GM04503 (cell line): ENCODE measurements at places on chromosomes 4 and X.

GRCh38 chr4:33052241-33052640 is 2332.1 kb downstream of the PCDH7 start:
- DNase-seq: no peak

DNA sequence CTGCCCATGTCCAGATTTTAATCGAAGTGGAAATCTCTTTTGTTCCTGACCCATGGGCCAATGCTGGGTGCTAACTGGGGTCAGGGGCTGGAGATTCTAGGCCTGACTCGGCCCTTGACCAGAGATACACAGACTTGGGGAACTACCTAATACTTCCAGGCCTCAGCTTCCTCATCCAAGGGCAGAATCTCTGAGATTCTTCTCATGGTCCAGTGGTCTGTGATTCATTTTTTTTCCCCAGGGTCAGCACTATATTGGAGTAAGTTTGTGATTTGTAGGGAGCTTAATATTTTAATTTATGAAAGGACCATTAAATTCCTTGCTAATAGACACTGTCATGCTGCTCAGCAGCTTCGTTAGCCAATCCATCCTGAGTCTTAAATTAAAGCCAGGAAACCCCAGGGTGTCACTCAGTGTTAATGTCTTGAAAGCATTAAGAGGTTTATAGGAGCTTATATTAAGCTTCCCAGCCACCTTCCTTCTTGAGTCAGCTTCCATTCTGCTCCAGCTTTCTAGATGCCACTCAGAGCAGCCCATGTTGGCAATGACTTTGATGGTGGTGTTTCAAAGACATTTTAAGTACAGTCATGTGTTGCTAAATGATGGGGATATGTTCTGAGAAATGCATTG is 27.0 kb upstream of the PROM1 start:
- no peak for DNase-seq

- no peak for DNase-seq
These were observed 32.1 kb upstream of the BEND2 start for GRCh38 chrX:18252644-18253359.

DNA sequence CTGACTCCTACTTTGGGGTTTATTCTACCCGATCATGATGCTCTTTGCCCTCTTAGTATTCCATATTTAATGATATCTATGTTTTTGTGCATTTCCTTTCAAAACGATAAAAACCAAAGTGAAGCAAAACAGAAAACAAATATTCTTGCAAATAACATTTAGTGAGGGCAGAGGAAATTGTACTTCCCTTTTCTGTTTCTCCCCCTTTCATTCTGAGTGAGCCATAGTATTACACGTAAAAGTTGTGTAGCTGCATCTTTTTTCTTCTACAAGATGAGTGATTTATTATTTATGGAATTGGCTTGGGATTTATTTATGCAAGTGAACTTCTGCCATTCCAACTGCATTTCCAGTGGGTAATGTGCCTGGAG is 109.9 kb downstream of the AFF2 start:
- no peak for DNase-seq

GRCh38 chr4:185339941-185340340 is 55.8 kb downstream of the LRP2BP start:
- DNase-seq: no peak

DNA sequence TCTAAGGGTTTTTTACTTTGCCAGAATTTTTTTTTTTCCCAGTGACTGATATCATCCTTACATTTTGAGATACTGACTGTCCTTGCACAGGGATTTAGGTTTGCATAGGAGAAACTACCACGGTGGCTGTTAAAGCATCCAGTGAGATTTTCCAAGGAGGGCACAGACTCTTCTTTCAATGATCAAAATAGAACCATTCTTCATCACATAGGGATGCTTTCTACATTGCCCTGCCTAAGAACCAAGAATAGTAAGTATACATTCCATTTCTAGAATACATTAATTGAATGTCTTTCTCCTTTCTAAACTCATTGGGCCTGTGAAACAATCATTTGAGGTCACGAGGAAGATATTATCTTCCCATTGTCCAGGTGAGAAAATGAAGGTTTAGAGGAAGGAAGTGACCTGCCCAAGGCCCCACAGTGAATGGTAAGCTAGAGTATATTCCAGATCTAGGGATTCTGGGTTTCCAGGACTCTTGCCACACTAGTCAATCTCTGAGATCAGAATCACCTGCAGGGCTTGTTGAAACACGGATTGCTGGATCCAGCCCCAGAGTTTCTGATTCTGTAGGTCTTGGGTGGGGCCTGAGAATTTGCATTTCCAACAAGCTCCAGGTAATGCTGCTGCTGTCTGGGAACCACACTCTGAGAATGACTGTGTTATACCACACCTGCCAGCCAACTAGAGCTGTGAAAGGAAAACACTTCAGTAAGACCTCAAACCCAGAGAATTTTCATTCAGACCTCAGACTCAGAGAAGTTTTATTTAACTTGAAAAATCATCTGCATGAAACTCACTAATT is 17.7 kb upstream of the TMEM154 start:
- DNase-seq: no peak

DNA sequence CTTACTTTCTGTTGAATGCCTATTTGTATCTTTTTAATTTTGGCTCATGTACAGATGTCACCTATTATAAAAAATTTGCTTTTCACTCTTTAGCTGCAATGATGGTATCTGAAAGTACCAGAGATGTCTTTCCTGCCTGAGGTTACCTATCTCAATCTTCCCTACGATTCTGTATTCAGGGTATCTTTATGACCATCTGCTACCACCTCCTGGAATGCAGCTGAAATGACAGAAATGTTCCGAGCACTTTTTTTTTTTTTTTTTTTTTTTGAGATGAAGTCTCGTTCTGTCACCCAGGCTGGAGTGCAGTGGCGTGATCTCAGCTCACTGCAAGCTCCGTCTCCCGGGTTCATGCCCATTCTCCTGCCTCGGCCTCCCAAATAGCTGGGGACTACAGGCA is 136.4 kb downstream of the REPS2 start:
- DNase-seq: no peak

- no peak for DNase-seq
These were observed 180.7 kb downstream of the GUCY2F start for GRCh38 chrX:109301177-109301576.

- no peak for DNase-seq
These were observed 184.1 kb downstream of the MID1IP1 start for GRCh38 chrX:38985375-38985774.

GRCh38 chrX:40057405-40057804 is 40.4 kb downstream of the BCOR start:
- no peak for DNase-seq

DNA sequence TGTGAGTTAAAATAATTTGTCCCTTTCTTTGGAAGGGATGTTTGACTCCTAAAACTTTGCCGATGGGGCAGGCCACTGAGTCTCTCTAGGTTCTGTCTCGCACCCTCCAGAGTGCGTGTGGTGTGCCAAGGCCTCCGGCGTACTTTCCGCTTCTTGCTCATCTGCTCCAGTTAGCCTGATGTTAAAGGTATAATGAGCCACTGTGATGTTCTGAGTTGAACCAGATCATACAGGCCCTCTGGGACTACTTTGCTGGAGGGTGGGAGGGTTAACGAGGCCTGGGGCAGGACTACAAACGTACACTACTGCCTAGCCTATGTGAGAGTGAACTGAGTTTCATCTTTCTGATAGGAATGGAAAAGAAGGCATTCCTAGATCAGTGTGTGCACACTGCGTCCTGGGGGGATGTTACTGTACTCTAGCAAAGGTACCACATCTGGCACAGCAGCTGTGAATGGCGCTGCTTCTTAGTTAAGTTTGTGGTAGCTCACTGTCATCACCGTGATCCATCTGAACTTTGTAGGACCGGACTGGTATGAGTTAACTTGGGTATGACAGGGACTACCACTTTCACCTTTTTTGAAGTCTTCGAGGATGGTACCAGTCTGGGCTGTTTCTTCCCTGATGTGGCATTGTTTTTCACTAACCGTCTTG is 60.2 kb downstream of the RGS12 start:
- DNase-seq: no peak

DNA sequence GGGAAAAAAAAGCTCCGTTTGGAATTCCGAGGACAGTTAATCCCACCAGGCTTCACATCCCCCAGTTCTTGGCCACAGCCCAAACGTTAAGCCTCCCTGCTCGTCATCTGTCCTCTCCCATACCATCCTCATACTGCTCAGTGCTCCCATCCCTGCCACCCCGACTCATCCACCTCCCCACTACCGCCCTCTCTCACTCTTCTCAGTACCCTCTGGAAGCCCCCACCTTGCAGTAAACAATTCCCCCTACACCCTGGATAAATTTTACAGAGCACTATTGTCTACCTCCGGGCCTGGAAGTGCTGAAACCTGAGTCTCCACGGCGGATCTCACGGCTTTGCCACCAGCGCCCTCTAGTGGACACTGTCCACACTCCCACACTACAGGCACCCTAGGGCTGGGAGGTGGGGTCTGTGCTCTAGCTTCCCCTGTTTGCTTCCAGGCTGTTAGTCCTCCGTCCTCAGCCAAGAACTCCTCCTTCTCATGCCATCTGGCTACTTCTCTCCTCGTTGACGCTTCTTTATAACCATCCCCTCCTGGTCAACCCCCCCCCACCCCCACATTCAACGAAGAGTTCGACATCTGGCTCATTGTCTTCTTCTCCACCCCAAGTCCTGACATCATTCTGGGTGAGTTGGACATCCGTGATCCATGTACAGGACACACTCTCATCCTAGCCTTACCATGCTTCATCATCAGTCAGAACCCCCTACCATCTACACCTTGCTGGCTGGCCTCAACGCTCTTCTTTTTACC is 54.5 kb downstream of the RTL9 start:
- DNase-seq: no peak

DNA sequence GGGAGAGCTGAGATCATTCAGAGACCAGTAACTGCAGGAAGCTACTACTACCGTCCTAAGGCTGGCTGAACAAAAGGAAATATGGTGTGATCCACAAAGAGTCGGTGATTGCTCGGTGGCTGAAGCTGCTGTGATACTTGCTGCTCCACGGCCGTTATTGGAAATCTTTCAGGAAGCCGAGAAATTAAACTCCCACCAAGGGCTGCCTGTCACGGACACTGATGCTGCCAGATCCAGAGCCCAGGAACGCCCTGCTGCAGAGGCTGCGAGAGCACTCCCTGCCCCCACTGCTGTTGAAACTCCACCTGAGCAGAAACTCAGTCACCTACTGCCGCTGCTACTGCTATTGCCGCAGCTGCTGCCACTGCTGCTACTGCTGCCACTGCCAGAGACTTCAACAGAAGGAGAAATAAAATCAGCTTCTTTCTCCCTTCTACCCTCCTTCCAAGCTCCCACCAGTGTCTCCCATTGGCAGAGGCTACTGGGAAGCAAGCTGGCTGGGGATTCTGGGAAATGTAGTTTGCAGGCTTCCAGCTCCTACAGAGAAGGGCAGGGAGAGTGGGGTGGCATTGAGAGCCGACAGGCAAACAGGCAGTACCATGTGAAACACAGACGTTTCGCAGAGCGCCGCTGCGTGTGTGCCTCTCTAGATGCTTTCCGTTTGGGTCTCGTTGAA is 126.0 kb upstream of the ENPP6 start:
- DNase-seq: peak; percentile 27

DNA sequence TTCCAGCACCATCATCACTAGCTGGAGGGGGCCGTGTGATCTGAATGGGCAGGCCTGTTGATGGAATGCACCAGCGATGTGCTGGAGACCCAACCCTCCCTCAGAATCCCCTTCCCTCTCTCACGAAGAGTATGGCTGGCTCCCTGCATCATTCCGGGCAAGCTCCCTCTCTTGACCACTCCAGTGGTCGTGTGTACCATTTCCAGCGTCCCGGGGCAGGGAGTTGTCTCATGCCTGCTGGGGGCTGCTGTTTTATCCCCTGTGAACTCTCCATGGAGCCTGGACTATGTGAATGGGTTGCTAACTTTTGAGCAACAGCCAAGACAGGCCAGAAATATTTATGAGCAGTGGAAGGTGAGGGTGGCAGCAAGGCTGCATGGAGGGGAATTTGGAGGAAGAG is 8.1 kb downstream of the CSAG1 start:
- no peak for DNase-seq

GRCh38 chr4:13876131-13876530 is 248.6 kb upstream of the BOD1L1 start:
- no peak for DNase-seq

DNA sequence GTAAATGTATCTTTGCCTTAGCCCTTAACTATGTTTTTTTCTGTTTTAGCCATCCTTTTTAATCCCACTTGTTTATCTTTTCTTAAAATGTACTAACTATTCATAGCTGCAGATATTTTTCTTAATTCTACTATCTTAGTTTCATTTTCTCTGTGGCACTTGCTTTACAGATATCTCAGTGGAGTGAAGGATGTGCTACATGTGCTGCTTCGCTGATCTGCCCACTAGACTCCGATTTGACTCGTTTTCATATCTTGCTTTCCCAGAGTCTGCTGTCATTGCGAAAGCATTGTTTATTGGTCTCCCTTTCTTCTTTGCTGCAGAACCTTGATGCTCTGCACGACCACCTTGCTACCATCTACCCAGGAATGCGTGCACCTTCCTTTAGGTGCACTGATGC is 30.6 kb downstream of the GUCY1B1 start:
- no peak for DNase-seq

- DNase-seq: no peak
These were observed 38.4 kb upstream of the ARSD start for GRCh38 chrX:2967584-2967983.

- no peak for DNase-seq
These were observed 216.4 kb upstream of the TET2 start for GRCh38 chr4:104930298-104930697.

GRCh38 chr4:181933471-181933870 is 309.7 kb upstream of the TENM3 start:
- DNase-seq: no peak

- no peak for DNase-seq
These were observed 68.8 kb downstream of the IL15 start for GRCh38 chr4:141705048-141705746.

- DNase-seq: no peak
These were observed 37.7 kb downstream of the ARHGAP24 start for GRCh38 chr4:85512446-85513205.

GRCh38 chr4:133000012-133000411 is 149.1 kb upstream of the PCDH10 start:
- no peak for DNase-seq

DNA sequence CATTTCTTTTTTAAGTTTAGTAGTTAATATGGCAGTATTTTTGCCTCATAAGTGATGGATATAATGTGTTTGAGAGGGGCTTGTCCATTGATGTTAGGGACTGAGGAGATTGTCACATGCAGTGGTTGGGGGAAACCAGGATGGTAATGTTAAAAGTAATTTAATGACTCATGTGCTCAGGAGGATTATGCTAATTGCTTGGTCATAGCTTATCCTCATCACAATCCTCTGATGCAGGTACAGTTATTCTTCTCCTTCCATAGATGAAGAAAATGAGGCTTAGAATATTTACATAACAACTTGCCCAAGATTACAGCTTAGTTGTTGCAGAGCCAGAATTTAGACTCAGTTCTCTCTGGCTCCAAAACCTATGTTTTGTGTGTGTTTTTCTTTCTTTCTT is 94.4 kb upstream of the SCML1 start:
- no peak for DNase-seq

- DNase-seq: no peak
These were observed 28.7 kb downstream of the SULT1E1 start for GRCh38 chr4:69831270-69831627.
